ENCODE measurements at places on chromosomes 11 and 22.

GRCh38 chr11:111265421-111265820 is 19.9 kb downstream of the POU2AF2 start:
- no peak for DNase-seq

GRCh38 chr22:45444168-45444567 is 30.7 kb downstream of the RIBC2 start:
- DNase-seq, result no peak

DNA sequence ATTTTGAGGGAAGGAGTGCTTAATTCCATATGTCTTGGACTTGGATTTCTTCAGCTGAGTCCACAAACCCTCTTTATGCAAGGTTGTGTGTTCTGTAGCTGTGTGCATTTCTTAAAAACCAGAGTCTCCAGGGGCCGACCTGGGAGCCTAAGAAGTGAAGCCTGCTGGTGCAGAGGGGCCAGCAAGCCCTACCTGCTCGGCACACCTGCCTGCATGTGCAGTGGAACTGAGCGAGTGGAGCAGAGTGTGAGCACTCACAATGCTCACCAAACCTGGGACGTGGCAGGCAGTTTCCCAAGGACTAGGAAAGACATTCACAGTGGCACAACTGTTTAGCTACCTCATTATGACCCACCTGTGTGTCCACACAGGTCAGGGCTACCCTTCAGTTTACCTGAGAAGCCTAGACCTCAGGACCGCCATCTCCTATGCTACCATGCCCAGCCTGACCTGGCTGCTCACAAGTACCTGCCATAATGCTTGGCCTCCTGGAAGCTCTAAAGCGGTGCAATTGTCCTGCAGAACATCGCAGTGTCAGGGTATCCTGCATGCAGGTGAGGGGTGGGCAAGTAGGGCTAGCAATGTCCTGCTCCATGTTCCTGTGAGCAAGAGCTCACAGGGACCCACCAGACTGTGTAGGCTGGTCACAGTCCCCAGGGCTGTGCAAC is 3.8 kb downstream of the C22orf39 start:
- no peak for DNase-seq

DNA sequence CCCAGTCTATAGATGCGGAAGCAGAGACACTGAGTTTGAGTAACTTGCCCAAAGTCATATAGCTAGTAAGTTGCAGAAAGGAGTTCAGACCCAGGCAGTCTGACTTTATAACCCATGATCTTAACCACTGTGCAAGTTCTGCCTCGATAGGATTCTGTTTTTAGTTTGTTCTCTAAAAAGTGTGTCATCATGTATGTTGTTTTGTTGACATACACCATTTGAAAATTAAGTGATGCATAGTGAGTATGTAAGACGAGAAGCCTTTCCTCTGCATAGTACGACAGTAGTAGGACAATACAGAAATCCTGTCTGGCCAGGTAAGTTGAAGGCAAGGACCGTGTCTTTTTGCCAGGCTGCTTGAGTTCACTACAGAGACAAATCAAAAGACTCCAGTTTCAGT is 3.3 kb downstream of the ZC3H12C start:
- no peak for DNase-seq

DNA sequence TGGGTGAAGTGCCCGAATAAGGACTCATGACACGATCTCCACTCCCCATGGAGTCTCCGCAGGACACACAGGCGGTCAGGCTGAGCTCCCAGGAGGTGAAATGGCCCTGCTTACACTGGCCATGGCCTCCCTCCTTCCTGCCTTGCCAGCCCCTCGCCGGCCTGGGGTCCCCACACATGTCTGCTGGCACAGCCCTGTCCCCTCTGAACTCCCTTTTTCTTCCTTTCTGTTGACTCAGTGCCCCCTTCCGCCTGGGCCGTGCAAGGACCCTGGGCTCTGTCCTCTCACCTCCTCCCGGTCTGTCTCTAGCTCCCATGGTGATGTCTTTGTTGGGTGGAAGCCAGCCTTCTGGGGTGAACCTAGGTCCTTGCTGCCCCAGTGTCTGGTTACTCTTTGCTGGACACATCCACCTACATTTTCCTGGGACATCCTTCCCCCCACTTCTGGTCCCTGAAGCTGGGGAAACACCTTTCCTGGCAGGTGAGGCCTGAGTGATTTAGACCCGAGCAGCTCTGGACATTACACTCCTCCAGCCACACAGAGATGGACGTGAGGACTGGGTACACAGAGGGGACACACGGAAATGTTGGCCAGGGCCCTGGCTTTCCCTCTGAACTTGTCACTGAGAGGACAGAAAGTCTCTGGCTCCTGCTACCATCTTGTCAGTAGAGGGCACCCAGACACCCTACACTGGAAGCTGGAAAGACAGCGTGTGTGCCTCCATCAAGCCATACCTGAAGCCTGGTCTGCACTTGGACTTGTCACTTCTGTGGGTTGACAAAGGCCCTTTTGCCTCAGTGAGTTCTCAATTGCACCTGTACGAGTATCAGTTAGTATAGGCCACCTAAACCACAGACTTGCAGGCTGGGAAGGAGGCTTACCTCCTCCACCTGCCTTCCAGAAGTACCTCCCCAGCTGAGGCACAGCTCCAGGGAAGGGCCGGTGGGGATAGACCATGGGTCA is 864.3 kb downstream of the TBC1D22A start:
- no peak for DNase-seq

- no peak for DNase-seq
Observed at GRCh38 chr11:86680716-86681482, 8.5 kb upstream of the ME3 start.

DNA sequence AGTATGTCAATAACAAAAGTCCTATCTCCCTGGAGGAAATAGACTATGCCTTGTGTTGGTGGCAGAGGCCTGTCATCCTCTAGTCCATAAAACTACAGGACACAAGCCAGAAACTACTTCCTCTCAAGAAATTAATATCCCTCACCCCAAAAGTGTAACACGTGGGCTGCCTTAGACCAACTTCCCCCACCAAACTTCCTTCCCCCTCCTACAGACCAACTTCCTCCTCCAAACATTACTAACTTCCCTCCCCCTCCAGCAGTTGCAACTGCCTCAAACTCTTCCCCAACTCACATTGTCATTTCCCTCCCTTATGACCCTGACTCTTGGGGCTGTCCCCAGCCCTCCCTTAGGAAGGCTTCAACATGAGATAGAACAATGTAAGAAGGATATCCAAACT is 6.3 kb downstream of the OR52K2 start:
- DNase-seq, result no peak

GRCh38 chr22:49455595-49455994 is 372.1 kb downstream of the BRD1 start:
- DNase-seq, result no peak

- no peak for DNase-seq
Observed at GRCh38 chr11:315051-315481, 1.2 kb downstream of the IFITM1 start.
